ENCODE measurements at places on chromosomes 7 and 10.

DNA sequence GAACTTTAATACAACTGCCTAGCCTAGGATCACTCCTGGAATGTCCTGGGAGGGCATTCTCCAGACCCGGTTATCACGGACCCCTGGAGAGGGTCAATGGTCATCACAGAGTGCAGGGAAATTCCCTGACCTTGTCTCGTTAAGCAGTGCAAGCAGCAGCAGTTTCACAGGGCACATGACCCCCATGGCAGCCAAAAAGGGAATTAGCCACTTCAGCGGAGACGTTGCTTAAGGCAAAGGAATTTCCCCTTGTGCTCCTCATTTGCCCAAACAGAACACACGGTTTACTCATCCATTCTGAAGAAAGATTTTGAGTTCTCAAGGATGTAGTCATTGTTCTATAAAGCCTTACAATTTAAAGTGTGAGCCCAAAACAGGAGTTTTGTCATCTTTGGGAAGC, 260.3 kb downstream of the SNX13 start:
- no peak for DNase-seq

DNA sequence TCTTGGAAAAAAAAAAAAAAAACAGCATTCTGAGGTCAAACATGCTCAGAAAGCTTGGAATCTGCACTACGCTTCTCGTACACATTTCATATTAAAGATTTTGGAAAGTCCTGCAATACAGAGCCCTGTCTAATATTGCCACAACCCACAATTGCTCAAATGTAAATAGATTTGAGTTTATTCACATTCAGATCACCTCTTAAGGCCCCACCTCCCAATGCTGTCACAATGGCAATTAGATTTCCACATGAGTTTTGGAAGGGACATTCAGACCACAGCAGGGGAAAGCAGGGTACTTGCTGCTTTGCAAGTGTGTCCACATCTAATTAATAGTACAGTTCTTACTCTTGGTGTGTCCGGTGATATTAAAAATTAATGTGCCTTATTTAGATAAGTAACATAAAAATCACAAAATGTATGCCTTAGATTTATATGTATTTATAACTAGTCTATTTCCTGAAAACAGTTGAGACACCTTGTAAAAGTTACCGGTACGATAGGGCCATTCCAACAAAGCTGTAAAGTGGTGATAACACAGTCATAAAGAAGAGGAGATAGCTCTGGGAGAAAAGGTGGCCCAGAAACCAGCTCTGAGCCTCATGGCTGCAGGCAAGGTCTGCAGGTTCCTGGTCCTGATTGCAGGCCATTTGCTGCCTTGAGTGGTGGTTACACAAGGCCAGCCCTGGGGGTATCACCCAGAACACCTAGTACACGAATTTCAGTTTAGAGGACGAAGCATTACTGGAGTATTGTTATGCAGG, 27.9 kb downstream of the EGFR start:
- DNase-seq = no peak

DNA sequence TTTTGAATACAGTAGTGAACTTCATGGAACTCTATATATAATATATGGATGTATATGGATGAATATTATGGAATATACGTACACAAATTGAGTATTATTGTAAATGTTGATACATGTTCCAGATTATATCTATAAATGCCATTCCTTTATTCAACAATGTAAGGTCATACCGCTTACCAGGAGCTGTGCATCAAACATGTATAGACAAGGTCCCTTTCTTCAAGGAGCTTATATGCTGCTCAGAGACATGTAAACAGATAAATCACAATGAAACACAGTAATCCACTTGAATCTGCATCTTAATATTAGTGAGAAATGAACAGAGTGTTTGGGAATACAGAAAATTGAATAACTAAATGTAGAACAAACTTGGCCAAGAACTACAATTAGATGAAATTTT, 898 bp upstream of the SEM1 start:
- DNase-seq = no peak

DNA sequence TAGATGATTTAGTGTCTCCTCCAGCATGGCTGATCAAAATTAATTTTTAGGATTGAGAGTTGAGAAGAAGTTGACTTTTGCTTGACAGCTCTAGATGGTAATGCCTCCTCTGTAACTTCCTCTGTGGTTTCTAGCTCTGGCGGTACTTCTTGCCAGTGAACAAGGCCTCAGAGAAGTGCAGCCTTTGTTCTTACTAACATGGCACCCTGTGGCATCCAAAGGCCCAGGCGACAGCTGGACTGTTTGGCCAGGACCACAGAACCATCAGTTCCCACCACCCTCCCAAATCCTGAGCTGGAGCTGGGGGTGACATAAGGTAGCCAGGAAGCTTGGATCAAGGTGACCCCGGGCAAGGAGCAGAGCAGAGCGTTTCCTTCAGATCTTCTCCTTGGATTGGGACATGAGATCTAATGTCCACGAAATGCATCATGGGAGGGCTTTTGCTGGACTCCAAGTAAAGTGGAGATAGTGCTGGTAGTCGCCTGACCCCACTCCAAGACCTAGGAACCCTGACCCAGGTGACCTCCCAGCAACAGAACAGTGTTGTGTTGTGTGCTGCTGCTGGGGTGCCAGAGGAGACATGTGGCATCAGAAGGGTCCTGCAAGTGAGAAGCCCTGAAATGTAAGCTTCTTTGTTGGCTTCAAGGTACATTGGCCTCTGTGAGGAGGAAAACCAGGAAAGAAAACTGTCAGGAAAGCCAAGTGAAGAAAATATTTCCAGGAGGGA, 41.8 kb downstream of the APBB1IP start:
- no peak for DNase-seq

GRCh38 chr7:44104860-44105771, 971 bp downstream of the AEBP1 start:
- no peak for DNase-seq

DNA sequence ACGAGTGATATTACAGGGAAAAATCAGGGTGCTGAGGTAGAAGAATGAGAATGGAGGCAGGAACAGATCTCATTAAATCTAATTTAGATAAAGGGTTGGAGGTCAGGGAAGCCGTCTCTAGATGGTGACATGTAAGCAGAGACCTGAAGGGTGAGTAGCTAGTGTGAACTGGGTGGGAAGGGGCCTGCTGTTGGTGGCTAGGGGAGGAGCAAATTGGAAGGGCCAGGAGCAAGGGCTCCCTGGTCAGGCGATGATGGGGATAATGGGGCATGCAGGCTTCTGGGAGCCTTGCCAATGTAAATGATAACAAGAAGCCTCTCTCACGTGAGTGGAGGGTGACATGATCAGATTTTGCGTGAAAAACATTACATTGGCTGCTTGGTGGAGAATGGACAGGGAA, 76.3 kb downstream of the WDFY4 start:
- DNase-seq = no peak

GRCh38 chr7:95777269-95777668, 4.9 kb downstream of the DYNC1I1 start:
- DNase-seq = no peak

GRCh38 chr10:80441831-80442230, 12.3 kb upstream of the TSPAN14 start:
- DNase-seq = no peak

- no peak for DNase-seq
These were observed 14.4 kb downstream of the CCDC6 start for GRCh38 chr10:59891936-59892335.

DNA sequence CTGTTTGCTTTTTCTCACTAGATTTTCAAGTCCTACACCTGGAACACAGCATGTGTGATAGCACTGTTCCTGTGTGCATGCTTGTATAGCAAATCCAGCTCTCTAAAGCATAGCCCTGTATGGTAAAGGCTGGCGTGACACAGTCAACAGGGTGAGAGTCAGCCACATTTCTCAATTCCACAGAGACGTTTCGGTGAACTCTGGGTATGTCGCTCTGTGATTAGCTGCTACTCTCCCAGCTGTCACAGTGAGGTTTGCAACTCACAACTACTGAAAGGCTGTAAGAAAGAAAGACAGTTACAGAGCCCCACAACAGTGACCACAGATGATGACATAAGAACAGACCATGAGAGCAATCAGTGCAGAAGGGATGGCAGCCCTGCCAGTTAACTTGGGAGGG, 170.6 kb upstream of the IMMP2L start:
- DNase-seq = no peak

GRCh38 chr7:27784399-27785053, 44.6 kb downstream of the TAX1BP1 start:
- peak; percentile 5 for DNase-seq

DNA sequence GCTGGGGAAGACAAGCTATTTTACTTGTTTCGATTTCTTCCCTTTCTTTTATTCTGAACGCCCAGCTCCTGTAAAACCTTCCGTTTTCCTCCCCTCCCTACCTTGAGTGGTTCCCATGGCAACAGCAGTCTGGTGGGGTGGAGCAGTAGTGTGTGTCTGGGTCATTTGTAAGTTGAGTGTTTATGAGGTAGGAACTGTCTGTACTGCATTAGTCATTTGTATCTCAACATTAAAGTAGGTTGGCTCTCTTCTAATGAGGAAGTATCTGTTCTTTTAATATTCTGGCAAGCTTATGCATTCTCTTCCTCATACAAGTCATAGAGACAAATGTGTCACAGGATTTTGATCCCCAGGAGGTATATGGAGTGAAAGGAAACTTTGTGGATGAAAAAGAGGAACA, 85.3 kb upstream of the CCDC6 start:
- no peak for DNase-seq

- no peak for DNase-seq
These were observed 69.0 kb downstream of the CREB3L2 start for GRCh38 chr7:137932881-137933269.

DNA sequence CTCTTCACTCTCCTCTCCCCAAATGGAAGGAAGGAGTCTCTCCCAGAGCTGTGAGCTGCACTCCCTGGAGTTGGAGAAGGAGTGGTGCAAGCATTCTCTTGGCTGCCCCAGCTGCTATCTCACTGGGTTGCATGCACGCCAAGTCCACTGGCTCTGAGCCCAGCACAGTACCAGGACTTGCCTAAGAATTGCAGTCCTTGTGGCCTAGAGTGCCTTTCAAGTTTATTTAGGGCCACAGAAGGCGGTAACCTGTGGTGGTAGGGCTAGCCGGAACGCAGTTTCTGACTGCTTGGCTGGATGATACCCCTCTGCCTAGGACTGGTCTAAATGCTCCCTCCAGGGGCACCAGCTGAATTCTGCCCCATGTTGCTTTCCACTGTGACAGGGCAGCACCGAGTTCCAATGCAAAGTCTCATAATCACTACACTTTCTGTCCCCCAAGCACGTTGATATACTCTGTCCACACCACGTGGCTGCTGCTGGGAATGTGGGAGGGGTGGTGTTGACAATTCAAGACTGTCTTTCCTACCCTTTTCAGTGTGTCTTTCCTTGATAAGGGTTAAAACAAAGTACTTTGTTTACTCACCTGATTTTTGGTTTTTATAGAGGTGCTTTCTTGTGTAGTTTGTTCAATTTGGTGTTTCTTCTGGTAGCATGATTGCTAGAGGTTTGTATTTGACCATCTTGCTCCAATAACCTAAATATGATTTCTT, 57.0 kb downstream of the PHTF2 start:
- no peak for DNase-seq

- no peak for DNase-seq
These were observed 63.6 kb upstream of the MNX1 start for GRCh38 chr7:157073949-157074624.

- DNase-seq = no peak
These were observed 248.5 kb downstream of the VTI1A start for GRCh38 chr10:112695539-112695938.
